ENCODE measurements at places on chromosomes 12 and 14.

GRCh38 chr12:50215033-50215432 lies 47.9 kb upstream of the CERS5 start:
- DNase-seq: no peak

DNA sequence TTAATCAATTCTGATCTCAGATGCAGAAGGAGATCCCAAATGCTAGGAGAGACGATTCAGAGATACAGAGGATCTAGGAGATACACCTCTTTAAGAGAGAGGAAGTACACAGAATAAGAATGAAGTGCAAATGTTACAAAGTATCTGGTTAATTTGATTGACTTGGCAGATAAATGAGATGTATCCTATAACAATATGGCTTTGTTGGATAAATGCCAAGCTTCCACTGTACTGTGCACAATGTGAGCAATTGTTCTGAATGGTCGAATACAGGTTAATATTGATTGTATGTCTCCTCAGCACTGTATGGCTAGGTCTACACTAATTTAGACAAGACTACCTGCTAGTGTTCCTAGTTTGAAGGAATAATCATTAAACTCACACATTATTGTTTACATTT lies 119.6 kb upstream of the PTPRB start:
- no peak for DNase-seq

- no peak for DNase-seq
Observed at GRCh38 chr12:64682572-64683277, 72.4 kb downstream of the RASSF3 start.

- no peak for DNase-seq
Observed at GRCh38 chr12:101172316-101172715, 37.7 kb downstream of the SLC5A8 start.

- no peak for DNase-seq
Observed at GRCh38 chr12:44021471-44021971, 185.6 kb downstream of the TMEM117 start.

- no peak for DNase-seq
Observed at GRCh38 chr12:114430306-114430705, 24.4 kb upstream of the TBX5 start.

GRCh38 chr14:71610797-71611196 lies 321.4 kb upstream of the RGS6 start:
- no peak for DNase-seq

GRCh38 chr12:20004952-20005351 lies 363.4 kb upstream of the PDE3A start:
- no peak for DNase-seq

DNA sequence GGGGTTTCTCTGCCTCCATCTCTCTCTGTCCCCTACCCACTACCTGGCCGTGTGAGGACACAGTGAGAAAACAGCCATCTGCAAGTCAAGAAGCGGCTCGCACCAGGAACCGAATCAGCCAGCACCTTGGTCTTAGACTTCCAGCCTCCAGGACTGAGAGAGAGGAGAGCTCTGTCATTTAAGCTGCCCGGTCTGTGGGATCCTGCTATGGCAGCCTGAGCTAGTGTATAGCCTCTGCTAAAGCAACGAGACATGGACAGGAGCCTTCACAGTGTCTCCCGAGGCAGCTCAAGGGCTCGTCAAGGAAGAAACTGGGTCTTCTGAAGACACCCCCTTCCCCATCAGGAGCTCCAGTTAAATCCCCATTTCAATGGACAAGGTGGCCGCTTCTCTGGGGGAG lies 185.5 kb downstream of the PIWIL1 start:
- no peak for DNase-seq

- no peak for DNase-seq
Observed at GRCh38 chr12:7073946-7074345, 13.4 kb downstream of the C1S start.

DNA sequence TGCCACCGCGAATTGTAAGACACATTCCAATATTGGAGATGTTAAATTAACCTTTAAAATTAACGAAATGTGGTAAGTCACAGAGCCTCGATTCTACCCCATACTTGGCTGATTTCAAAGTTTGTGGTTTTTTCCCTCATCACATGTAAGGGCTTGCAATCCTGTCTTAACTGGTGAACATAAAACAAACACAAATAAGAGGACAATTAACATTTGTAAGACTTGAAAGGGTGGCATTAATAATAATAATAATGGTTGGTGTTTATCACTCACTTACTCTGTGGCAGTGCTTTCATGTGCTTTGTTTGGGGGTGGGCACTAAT lies 26.6 kb downstream of the PPFIBP1 start:
- DNase-seq: no peak

- no peak for DNase-seq
Observed at GRCh38 chr12:58915634-58916033, 4.7 kb downstream of the LRIG3 start.

GRCh38 chr12:5441497-5442236 lies 9.8 kb downstream of the NTF3 start:
- no peak for DNase-seq

GRCh38 chr14:56989359-56989758 lies 179.1 kb upstream of the OTX2 start:
- no peak for DNase-seq

GRCh38 chr12:96846293-96846692 lies 60.8 kb upstream of the NEDD1 start:
- no peak for DNase-seq

GRCh38 chr12:54680374-54680773 lies 32.2 kb upstream of the DCD start:
- DNase-seq: no peak

- DNase-seq: no peak
Observed at GRCh38 chr14:21526672-21527317, 649 bp upstream of the SALL2 start.

GRCh38 chr14:91158091-91158790 lies 44.4 kb downstream of the DGLUCY start:
- DNase-seq: no peak

- no peak for DNase-seq
Observed at GRCh38 chr12:109822951-109823411, 10.2 kb downstream of the TRPV4 start.

DNA sequence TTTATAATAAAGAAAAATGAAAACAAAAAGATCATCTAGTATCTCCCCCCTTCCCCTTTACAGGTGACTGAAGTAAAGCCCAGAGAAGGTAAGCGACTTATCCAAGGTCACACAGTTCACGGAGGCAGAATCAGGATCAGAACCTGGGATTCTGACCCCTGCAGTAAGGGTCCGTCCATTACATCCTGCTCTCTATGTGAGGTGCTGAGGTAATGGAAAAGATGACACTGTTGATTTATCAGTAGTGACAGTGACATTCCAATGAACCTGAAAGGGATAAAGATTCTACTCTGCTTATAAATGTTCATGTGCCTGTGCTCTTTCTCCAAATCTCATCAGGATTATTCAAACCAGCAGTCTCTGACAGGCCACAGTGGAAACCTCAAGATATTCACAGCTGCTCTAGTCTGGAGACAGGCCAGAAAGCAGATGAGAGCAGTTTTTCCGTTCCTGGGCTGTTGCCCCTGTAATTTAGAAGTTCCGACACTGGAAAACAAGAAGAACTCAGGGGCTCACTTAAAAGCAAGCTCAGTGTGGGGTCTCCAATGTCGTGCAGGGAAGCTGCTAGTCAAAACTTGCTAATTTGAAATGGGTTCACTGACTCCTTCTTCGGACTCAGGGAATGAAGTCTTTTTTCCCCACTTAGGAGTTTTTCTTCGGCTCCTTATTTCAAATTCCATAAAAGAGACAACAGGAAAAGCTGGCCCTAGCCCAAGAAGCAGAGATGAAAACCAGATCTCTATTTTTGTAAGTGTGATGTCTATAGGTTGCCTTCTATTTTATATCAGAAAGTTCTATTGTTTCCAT lies 131.8 kb upstream of the EEA1 start:
- no peak for DNase-seq

GRCh38 chr14:61147831-61148549 lies 133.1 kb downstream of the TMEM30B start:
- DNase-seq: no peak

DNA sequence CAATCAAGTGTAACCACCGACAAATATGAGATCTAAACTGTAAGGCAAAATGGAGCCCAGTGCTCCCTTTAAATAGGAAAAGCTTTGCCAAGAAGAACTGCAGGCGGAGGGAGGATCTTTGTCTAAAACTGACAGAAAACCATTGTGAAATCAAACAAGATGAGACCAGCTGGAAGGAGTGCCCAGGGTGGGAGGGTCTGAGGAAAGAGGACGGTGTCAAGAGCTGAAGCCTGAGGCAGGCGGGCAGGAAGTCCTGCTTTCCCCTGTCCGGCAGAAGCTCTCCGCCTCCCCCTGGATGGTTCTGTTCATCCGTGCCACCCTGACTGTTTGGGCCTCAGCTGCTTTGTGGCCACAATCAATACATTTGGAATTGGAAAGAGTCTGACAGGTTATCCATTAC lies 37.5 kb downstream of the CDC42BPB start:
- DNase-seq: no peak

GRCh38 chr12:130196827-130197226 lies 34.6 kb downstream of the FZD10 start:
- no peak for DNase-seq

DNA sequence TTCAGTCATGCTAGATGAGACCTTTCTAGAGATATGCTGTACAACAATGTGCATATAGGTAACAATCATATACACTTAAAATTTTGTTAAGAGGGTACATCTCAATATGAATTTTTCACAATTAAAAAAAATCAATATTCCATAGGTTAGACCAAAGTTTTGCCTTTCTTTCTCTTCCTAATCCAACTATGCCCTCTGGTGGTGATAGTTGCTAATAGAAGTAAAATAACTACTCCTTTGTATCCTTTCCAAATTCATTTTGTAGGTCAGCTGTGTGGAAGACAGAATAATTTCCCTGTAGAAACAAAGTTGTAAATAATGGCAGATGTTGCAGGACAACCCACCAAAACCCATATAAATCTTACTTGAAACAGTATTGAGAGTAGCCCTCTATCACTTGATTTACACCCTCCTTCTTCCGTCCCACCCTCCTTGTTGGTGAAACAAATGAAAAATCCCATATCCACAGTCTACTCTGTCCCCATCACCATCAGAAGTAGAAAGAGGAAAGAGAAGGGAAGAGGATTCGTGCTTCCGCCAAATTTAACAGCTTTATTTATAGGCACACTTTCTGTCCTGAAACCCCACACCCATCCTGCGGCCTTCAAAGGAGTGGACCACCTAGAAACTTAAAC lies 34.2 kb upstream of the KICS2 start:
- no peak for DNase-seq

DNA sequence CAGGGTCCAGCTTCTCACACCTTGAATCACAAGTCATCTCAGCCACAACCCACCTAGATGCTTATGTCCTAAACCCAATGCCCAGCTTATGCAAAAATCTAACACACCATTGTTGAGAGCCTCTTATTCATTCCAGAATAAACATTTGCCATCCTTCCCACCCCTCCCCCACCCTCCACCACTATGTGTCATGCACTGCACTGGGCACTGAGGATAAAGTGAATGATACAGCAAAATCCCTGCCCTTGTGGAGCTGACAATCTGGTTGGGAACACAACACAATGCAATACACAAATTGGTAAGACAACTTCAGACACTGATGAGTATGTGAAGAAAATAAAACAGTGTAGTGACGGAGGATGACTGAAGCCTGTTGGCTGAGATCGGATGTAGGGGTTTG lies 1.4 kb upstream of the GLTP start:
- no peak for DNase-seq

DNA sequence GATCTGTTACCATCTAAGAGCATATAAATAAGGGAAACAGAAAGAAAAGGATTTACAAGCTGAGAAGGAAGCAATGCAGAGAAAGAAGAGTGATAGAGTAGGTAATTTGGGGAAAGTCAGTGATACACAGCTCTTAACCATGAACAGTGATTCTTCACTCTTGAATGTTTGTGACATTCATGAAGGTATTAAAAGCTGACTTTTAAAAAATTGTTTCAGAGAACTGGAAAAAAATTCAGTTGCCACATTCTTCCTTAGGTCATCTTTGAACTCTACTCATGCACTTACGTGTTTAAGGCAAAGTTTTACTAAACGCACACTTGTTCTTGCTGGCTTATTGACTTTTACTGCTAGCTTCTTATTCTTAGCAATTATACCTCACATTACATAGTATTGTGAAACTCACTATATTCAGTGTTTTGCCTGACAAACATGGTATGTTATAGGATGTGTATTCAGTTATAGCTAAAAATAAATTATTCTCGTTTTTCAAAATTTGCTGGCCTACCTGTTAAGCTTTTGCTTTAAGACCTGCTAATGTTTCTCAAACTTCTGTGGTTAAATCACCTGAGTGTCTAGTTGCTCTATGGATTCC lies 10.9 kb downstream of the HIF1A start:
- no peak for DNase-seq

GRCh38 chr14:86714575-86714974 lies 1184.6 kb downstream of the FLRT2 start:
- DNase-seq: no peak

DNA sequence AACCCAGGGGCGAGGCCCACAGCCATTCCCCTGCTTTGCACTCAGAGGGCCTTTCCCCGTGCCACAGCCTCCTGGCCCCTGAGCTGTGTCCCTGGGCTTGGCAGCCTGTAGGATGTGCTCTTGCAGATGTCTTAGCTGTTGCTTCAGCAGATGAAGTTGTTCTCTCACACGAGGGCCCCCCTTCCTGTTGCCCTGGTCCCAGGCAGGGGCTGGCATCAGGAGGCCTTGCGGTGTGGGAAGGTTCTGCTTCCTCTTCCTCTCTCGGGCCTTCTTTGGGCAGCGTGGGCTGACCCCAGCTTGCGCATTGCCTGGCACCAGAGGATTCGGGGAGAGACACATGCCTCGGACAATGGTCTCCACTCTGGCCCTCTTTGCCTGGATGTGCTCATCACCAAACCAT lies 12.7 kb downstream of the PROX2 start:
- no peak for DNase-seq

DNA sequence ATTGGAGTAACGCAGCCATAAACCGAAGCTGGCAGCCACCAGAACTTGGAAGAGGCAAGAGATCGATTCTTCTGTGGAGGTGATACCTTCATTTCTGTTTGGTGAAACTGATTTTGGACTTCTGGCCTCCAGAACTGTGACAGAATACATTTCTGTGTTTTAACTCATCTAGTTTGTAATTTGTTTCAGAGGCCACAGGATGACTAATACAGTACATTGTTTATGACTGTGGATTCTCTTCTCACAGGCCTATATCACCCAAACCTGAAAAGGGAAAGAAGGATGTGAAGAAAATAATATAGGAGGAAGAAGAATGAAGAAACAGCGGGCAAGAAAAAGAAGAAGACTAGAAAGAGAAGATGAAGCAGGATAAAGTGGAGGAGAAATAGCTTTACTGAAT lies 263.8 kb upstream of the DIO2 start:
- no peak for DNase-seq
